ENCODE measurements at places on chromosomes 7 and 10. TPM values are rescaled to one million over a fixed set of nuclear protein-coding genes. Genes with fewer than 3 reads are reported as not detected.

DNA sequence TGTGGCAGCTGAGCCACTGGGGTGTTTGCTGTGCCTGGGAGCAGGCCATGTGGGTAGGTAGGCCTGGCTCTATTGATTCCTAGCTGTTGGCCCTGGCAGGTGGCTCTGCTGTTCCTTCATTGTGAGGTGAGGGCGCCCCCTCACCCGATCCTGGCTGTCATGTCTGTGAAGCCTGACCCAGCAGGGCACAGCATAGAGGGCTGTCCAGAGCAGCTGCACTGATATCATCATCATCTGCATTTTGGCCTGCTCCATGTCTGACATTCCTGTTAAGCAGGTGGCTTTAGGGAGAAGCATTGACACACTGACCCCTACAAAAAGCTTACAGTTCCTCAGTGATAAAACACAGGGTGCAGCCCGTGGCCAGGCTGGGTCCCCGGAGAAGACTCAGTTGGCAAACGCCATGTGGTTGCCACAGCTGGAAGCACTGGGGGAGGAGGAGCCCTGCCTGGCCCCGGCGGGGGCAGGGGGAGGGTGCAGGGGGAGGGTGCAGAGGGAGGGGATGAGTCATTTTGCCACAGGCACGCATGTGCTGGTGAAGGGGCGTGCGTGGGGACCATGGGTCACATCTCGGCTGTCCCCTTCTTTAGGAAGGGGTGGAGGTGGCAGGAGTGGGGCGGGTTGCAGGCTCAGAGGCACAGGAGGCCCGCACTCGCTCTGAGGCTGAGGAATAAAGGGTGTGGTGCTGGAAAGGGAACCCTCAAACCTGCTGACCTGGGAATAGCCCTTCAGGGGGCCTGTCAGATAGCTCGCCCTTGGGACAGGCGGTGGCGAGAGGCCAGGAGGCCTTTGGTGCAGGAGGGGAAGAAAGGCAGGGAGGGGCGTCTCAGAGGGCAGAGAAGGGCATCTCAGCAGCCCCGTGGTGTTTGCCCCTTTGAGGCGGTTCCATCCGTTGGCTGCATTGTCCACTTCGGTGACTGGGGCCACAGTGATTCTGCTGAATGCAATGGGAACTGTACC, 31.6 kb downstream of the IKZF1 start:
- DNase-seq, result no peak

GRCh38 chr7:126305671-126306070, 947.1 kb downstream of the GRM8 start:
- no peak for DNase-seq

DNA sequence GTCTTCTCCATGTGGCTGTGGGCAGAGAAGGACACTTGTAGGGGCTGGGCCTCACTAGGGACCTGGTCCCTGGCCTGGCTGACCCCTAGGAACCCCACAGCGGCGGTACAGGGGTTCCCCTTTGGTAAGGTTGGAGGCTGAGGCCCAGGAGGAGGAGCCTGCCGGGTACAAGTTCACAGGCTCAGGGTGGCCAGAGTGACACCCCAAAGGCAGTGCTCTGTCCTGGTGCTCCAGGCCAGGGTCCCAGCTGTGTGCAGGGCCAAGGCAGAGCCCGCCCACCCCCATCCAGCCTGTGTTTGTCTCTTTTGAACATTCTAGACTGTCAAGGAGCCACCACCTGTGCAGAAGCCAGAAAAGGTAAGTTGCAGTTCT, 23.3 kb downstream of the ANTXRL start:
- peak; percentile 35 for DNase-seq

DNA sequence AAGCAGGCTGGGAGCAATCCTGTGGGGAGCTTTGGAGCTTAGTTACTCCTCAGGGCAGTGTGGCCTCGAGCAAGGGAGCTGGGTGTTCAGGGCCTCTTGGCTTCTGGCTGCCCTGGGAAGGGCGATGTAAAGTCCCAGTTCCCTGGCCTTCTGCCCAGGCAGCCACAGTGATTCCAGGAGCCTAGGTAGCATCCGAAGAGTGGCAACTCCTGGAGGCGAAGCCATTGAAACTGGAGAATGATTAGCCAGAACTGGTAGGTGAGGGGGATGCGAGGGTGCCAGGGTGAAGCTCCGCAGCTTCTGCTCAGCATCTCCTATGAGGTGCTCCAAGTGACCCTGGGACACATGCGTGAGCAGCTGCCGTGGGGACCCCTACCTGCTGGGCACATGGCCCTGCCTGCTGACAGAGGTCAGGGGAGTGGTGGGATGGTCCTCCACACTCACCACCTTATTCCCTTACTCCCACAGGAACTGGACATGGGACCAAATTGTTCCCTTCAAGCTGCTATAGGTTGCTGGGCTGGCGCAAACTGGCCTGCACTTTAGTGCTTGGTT, 7.8 kb upstream of the GDF2 start:
- no peak for DNase-seq

The TUBB8 gene
- 0.28 TPM for total RNA-seq

DNA sequence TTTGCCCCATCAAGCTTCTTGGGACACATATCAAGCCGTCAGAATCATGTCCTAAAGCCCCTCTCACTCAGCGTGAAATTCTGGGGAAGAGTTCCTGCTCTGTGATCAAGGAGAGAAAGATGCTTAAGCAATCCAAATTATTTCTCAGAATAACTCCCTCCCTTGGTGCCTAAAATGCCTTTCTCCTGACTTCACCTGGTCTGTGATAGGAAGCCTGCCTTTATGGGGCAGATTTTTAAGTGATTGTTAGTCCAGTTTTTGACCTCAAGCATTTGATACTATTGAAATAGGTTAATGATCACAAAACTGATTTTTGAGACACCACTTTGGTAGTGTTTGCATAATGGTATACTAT, 76.4 kb upstream of the MAGI2 start:
- no peak for DNase-seq

The TMEM72 gene
- not detected for total RNA-seq

DNA sequence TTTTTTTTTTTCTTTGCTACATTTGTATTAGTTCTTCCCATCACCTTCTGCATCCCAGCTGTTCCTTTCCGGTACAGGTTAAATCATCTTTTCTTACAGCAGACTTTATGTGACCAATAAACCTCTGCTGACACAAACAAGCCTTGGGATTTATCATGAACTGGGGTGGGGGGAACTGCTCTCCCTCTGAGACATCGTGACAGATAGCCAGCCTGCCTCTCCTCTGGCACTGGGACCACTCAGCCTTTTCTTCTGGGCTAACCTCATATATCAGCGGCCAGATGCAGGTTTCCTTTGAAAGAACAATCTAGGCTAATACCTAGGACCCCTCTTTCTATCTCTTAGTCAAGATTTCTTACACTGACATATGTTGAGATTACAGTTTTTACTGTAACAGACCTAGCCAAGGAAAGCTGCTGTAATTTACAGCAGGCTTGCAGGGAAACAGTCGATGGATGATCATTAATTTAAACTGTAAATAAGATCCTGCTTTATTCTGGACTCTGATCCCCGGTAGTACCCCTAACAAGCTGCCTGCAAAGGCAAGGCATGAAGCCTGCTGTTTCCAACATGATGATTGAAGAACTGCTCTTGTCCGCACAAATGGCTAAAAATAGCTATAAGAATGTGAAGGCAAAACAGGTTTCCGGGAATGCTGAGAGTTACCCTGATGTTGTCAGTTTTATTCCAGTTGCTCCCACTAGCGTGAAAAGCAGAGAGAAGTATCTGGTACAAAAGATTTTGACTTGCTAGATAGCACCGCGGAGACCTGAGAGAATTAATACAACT, 338.7 kb downstream of the SORCS1 start:
- DNase-seq, result no peak

The CTAGE15 gene
- 0.22 TPM for total RNA-seq

The C7orf33 gene
- not detected for total RNA-seq

GRCh38 chr7:141295367-141295895, 221.6 kb downstream of the TMEM178B start:
- DNase-seq, result no peak

The CDCA7L gene
- total RNA-seq, result 39.9 TPM

DNA sequence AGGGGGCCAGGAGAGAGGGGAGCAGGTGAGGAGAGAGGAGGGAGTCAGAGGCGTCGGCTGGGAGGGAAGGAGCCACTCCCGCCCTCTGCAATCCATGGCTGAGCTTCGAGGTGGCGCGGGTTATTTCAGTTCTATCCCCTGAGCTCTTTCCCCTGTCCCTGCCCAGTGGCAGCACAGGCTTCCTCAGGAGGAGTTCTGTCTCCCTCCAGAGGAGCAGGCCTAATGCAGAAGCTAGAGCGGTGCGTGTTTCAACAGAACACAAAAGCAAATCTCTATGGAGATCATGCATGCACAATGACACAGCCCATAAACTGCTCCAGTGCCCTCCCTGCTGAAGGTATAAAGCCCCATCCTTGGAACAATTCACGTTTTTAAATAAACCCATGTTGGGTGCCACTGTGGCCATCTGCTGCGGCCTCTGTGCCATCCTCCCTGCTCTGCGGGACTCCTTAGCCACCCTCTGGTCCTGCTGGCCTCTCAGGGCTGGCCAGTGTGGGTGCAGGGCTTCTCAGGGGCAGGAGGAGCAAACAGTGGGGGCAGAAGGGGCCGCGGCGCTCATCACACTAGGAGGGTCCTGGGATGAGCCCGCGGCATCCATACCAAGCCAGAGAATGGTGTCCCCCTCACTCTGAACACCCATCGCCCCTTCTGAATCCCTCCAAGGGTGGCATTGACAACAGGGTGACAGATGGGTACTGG, 192.6 kb upstream of the LYZL2 start:
- no peak for DNase-seq

GRCh38 chr7:55086413-55087201, 67.8 kb downstream of the EGFR start:
- peak; percentile 75 for DNase-seq

- peak; percentile 38 for DNase-seq
These were observed 15.6 kb downstream of the ADAM8 start for GRCh38 chr10:133260895-133261725.

- DNase-seq, result no peak
These were observed 37.7 kb upstream of the ZNF438 start for GRCh38 chr10:31069411-31069810.

DNA sequence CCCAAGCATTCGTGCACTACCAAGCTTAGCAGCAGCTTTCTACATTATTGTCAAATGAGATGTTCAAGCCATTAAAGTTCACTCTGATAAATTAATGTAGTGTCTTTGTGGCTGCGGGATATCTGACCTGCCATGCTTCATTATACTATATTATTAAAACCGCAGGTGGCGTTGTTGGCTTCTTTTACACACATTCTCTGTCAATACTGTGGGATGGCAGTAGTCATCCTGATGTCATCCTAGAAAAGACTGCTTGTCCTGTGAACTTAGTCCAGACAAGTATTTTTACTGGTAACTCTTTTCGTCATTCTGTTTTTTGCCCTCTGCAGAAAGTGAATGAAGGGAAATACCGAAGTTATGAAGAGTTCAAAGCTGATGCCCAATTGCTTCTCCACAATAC, 103.9 kb downstream of the ZMYND11 start:
- DNase-seq, result no peak

DNA sequence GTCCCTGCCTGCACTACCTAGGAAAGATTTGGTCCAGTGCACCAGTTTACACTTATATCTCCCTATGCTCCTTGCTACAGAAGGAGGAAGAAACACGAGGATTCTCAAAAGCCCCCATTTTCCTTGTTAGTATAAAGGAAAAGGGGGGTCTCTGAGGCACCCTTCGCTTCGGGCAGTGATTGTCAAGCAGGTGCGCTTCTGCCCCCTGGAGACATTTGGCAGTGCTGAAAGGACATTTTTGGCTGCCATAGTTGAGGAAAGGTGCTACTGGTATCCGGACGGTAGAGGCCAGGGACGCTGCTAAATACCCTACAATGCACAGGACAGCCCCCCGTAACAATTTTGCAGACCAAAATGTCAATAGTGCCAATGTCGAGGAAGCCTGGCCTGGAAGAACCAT, 193.7 kb downstream of the GFRA1 start:
- no peak for DNase-seq

DNA sequence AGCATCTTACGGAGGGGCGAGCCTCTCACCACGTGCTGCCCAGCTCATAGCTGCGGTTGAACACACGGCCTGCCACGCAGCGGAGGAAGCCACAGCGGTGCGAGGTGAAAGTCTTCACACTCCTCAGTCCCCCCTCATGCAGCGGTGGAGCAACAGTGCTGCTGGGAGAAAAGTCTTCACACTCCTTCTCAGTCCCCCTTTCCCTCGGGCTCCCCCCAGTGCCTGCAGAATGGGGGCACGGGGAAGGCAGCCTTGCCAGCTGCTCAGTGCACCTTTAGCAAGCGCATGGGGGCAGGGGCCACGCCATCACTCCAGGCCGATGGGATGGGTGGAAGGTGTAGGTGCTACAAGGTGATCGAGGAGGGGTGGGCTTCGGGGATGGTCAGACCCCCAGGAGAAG, 206.3 kb upstream of the TCERG1L start:
- no peak for DNase-seq
